ENCODE measurements at places on chromosomes 7 and 10.

DNA sequence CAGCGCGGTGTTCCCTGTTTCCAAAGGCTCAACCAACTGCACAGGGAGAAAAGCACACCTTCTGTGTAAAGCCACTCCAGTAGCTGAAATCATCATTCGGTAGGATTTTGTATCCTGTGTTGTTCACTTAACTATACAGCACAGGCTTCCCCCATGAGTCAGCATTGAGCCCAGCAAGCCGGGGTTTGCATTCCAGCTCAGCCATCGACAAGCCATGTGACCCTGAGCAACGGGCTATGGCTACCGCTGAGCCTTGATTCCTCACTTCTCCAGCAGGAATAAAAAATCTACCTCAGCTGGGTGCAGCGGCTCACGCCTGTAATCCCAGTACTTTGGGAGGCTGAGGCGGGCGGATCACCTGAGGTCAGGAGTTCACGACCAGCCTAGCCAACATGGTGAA is 44.1 kb upstream of the ATP6V0A4 start:
- DNase-seq, result no peak

GRCh38 chr10:114261076-114261475 is 22.0 kb downstream of the VWA2 start:
- DNase-seq, result no peak

DNA sequence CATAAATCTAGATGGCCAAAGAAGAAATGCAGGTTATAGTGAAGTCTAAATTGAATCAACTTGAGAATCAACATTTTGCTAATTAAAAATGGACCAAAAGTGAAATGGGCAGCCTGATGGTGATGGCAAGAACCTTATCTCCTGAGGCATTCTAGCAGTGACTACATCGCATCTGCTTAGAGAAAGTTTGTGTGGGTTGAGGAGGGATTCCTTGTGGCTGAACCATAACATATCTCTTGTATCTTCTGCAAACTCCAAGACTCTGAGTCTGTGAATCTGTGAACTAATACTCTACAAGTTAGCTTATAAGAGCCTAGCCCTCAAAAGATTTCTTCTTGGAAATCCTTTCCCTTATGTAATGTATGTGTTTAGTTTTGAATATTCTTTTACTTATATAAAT is 85.6 kb downstream of the PRKG1 start:
- no peak for DNase-seq

DNA sequence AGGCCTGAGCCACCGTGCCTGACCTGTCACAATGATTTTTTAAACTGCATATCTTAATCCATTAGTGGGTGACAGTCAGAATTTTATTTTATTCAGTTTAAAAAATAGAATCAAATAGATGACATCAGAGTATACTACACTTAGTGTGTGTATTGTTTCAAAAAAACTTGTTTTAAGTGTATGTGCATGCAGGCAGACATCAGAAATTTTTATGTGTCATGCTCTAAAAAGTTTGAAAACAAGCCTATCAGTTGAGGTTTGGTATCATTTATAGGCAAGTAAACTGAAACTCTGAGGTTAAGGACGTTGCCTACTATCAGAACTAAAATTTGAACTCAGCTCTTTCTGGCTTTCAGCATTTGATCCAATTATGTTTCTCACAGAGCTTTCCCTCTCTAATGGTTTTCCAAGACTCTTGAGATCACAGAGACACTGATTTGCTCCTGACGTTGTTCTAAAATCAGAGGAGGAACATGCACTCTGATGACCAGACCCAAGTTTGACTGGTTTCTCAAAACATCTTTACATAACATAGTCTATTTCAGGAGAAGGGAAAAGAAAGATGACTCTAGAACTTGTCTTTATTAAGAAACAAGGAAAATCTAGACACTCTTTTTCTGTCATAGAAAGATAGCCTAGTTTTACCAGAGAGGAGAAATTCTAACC is 188.6 kb downstream of the AUTS2 start:
- no peak for DNase-seq

GRCh38 chr7:73822319-73823173 is 8.2 kb upstream of the CLDN4 start:
- no peak for DNase-seq

DNA sequence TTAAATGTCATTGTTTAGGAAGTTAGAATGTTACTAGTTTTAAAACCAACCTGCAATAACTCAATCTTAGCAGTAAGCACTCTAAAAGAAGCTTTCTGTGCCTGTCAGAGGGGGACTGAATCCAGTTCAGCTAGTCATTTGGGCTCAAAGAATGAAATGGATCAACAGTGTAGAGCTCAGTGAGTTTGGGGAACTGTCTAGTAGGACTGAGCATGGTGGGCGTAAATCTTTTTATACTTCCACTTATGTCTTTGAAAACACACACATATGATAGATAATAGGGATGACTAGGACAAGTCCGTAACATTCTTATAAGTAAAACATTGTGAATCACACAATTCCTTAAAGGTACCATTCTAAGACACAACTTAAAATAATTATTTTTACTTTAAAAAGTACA is 11.5 kb downstream of the GSAP start:
- no peak for DNase-seq

Data from stimulated activated CD4-positive, alpha-beta T cell treated with anti-CD3 and anti-CD28 coated beads, Interleukin-2, amount 100 ng/mL, for 4 hours (primary cell).